Stimulated activated naive CD8-positive, alpha-beta T cell treated with anti-CD3 and anti-CD28 coated beads, Interleukin-15, amount 100 ng/mL, for 72 hours (primary cell): ENCODE measurements at places on chromosomes 11 and 22.

GRCh38 chr22:37522482-37522881 lies 3.3 kb upstream of the CARD10 start:
- DNase-seq: no peak

- no peak for DNase-seq
Observed at GRCh38 chr11:70292863-70293262, 22.4 kb downstream of the PPFIA1 start.

GRCh38 chr11:134313821-134314607 lies 17.8 kb upstream of the GLB1L2 start:
- DNase-seq: no peak

GRCh38 chr11:62497132-62497801 lies 49.3 kb downstream of the AHNAK start:
- peak; percentile 24 for DNase-seq

DNA sequence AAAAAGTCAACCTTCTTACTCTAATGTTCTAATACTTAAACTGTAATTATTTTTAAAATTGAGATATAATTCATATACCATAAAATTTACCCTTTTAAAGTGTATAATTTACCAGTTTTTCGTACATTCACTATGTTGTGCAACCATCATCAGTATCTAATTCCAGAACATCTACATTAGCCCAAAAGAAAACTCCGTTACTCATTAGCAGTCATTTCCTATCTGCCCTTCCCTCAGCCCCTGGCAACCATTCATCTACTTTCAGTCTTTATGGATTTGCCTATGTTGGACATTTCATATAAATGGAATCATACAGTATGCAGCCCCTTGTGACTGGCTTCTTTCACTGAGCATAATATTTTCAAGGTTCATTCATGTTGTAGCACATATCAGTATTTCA lies 22.2 kb downstream of the SGSM3 start:
- DNase-seq: no peak

DNA sequence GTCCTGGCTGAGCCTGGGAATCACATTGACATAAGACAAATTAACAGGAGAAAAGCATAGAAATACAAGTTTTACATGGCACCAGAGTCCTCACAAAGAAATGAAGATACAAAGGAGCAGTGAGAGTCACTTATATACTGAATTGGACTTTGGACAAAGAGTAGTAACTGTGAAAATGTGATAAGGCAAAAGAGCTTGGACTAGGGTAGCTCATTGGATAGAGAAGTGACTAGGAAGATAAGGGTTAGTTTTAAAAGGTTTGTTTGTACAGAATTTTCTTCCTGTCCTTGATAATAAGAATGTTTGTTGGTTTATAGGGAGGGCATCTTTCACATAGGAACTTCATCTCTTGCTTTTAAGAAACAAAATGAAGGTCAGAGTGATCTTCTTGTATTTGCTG lies 17.9 kb upstream of the NUCB2 start:
- DNase-seq: no peak

GRCh38 chr22:40334899-40335298 lies 11.4 kb upstream of the ADSL start:
- DNase-seq: no peak

GRCh38 chr22:37171662-37172061 lies 16.4 kb downstream of the C1QTNF6 start:
- DNase-seq: no peak

- no peak for DNase-seq
Observed at GRCh38 chr11:66195867-66196266, 72.6 kb upstream of the RAB1B start.

DNA sequence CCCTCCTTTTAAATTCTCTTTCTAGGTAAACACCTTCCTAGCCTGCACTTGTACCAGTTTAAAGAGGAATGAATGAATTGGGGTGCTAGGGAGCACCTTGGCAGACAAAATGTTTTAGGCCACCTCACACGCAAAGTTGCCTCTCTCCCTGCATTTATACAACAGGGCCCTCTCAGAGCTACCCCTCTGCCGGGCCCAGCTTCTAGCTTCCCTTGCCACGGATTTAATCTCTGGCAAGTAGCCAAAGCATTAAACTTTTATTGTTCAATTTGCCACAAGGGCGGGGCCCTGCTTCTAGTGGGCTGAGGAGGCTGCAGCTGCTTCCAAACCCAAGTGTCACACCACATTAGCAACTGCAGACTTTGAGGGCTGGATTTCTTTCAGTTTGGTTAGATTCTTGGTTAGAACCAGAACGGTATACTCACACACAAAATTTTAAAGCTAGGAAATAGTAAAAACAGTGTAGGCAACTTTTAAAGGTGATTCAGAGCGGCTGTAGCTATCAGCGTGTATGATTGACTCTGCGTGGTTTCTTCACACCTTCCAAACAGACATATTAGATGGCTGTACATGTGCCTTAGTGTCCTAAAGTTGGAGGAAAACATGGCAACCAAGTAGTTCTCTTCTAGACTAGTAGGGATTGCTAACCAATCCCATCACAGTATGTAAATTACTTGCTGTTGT lies 6.5 kb downstream of the KREMEN1 start:
- no peak for DNase-seq

GRCh38 chr11:64608046-64608445 lies 17.0 kb downstream of the SLC22A12 start:
- no peak for DNase-seq

GRCh38 chr11:10918275-10918674 lies 60.4 kb upstream of the ZBED5 start:
- DNase-seq: no peak

DNA sequence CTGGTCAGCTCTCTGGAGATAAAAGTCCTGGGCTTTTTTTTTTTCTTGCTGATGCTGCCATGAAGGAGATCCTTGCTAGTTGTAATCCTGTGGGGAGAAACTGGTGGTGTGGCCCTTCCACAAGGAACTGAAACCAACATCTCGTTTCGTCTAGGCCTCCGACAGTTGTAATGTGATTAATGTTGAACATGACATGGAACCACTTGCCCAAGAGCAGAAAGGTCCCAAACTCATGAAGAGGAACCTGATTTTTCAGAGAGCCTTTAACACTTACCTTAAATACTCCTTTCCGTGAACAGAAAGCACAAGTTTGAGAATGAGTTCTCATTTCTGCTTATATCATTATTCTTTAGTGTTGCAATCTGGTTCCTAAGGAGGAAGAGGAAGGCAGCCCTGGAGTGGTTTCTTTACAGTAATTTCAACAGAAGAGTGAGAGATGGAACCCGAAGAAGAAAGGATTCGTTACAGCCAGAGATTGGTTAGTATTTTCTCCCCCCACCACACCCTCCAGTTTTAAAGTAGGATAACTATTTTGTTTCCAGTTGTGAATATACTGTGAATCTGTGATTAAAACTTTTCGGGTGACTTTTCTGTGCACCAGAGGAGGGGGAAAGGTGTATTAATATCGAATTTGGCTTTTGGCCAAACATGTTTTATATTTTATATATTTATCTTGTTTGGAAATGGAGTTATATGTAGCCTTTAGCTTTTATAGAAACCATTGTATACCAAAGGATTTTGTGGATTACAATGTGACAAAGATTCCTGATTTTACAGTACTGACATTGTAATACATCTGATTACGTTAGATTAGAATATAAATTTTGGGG lies 2.0 kb downstream of the KDM2A start:
- no peak for DNase-seq

DNA sequence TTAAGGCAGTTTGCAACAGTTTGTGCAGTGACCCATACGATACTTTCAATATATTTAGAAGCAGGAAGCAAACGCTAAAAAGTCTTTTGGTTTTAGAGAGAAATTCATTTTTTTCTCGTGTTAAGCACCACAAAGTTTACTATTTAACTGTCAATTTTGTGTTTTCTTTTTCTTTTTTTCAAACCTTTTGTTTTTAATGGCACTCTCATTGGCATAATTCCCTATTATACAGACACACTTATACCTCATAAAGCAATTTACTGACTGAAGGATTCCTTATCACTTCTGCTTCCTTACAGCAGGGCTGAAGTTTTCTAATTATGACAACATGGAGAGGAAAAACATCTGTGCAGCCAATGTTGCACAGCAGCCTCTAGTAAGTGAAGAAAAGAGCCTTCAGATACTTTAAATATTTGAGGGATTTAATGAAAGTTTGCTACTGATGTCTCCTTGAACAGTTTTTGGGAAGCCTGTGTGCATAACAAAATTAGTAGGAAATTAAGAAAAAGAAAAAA lies 2191.2 kb downstream of the LRRC4C start:
- DNase-seq: no peak

DNA sequence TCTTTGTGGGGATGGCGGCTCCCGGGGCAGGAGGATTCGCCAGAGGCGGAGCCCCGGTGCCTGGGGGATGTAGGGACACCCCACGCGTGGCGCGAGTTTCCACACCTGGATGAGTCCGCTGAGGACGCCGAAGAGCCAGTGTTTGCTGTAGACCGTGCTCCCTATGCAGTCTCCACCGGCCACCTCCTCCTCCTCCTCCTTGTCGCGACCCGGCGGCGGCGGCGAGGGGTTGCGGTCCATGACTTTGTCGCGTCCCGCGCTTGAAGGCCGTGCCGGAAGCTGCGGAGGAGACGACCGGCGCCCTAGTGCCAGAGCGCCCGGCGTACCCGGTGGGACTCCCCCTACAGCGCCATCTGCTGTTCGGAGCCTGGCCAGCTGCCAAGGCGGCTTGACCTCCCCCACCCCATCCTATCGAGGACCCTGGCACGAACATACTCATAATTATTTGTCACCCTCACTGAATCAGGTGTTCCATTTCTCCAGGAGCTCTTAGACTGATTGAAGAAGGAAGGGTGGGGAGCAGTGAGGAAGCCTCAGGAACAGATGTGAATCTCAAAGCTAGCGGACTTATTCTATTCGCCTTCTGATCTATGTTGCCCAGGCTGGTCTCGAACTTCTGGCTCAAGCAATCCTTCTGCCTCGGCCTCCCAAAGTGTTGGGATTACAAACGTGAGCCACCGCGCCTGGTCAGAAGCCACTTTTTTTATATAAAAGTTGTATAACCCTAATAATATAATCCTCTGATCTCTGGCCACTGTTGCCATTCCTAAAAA lies at the start of gene SAAL1:
Gene SAAL1, minus strand, starts transcription at position 281 of the 773 bp plus-strand sequence. Its CDS starts 41 bp downstream, at position 240.
- DNase-seq: peak; percentile 92

DNA sequence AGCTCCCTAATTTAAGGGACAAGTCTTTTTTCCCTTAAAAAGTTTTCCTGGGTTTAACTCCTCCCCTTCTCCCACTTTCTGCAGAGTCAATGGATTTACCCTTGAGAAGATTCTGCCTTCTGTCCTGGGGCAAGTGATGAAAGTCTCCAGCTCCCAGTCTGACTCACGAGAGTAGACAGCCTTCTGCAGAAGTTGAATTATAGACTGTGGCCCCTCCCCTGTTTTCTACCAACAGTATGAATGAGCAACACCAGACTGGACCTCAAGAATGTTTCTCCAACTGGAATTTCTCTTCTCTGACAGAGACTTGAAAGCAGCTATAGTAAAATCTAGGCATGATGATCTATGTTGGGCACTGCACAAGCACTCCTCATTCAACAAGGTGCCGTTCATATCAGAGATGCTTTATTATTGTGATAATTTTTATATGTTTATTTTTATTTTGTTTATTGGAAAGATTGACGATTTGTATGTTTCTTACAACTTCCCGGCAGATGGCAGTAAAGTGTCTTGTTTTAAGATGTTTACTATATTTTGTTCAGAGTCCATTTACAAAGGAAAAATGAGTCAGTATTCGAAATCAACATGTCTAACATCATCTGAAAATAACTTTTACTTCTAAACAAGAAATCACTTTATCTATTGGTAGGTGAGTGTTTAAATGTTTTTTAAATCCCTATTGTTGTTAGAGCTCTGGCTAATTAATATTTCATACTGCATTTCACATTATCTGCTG lies 56.6 kb downstream of the LMO2 start:
- DNase-seq: no peak

- DNase-seq: no peak
Observed at GRCh38 chr11:126963115-126963514, 37.5 kb downstream of the KIRREL3 start.

DNA sequence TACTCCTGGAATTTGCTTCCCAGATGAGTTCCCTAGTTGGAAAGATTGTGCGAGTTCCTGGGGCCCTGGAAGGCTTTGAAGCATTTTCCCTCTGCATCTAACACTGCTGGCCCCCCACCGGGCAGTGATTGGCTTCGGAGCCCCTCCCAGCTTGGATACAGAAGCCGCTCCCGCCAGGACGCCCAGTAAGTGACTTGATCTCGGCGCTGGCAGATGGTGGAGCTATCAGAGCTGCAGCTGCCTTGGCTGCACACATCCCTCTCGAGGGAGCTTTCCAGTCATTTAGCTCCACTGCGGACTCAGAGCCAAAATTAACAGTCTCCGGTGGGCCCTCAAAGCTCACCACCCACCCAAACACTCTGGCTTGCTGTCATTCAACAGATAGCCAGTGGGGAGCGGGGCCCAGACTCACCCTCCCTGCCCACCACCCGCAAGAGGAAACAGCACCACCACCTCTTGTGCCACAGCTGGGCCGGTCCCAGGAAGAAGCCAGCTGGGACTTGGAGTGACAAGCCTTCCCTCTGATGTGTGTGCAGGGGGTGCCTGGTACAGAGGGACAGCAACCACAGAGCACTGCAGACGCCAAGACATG lies 162.3 kb downstream of the TRIM29 start:
- no peak for DNase-seq

- peak; percentile 27 for DNase-seq
Observed at GRCh38 chr11:33731723-33732531, 4.3 kb downstream of the CD59 start.

DNA sequence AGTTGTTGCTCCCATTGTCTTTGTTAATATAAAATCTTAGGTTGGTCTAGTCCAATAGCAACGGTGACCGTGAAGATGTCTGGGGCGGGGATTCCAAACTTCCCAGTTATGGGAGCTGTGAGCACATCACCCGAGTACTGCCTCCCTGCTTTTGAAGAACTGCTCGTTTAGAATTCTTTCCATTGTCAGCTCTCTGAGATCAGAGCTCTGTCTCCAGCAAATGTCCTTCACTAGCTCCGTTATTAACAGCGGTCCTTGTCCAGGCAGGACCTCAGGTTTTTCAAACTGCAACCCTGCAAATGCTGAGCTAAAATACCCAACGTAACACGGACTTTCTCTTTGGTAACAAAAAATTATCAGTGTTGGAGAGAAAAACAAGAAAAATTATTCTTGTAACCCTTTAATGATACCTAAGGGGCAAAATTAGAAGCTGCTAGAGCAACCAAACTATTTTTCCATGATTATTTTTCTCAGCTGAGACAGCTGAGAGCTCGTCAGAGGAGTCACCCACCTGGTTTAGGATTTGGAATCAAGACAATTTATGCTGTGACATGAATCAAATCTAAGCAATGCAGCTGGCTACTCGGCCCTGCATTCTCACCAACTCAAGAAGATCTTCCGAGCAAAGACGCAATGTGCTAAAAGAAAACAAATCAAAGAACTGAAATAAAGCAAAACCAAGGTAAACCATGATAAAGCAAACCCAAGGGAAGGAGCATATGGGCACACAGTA lies 15.1 kb upstream of the EFCAB6 start:
- DNase-seq: no peak
